ENCODE measurements at places on chromosomes 13 and 19.
A peak's percentile ranks its signal among the peaks of the same experiment; 100 is the strongest.

DNA sequence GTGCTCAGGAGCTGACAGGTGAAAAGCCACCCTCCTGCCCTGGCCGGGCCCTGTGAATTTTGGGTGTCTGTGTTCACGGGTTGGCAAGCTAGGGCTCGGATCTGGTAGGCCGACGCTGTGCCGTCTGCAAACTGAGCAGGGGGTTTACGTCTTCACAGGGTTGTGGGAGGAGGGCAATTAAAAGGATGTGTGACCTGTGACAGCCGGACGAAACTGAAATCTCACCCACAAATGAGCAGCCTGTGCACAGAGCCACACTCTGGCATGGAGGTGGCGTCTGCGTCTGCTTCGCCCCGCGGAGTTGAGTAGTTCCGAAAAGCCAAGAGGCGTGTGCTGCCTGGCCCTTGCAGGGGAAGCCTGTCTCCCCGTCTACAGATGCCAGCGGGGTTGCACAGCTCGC lies 117.3 kb downstream of the KDM4B start:
- no peak for DNase-seq

DNA sequence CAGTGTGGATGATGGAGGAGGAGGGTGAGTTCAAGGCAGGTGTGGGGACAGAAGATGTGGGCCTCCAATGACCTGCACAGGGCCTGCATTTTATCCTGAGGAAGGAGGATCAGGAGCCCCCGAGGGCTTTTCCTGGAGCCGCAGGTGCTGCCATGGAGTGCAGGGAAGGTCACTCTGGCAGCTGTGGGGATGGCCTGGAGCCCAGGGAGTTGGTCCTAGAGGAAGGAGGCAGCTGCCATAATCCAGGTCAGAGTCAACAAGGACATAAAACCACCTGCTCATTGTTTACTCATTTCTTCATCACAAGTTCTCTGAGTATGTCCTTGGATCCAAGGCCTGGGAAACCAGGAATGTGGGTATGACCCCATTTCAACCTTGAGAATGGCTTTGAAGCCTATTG lies 87.2 kb downstream of the SCGB2B2 start:
- no peak for DNase-seq

GRCh38 chr19:53537121-53537520 lies 824 bp upstream of the ZNF331 start:
- DNase-seq, result no peak

DNA sequence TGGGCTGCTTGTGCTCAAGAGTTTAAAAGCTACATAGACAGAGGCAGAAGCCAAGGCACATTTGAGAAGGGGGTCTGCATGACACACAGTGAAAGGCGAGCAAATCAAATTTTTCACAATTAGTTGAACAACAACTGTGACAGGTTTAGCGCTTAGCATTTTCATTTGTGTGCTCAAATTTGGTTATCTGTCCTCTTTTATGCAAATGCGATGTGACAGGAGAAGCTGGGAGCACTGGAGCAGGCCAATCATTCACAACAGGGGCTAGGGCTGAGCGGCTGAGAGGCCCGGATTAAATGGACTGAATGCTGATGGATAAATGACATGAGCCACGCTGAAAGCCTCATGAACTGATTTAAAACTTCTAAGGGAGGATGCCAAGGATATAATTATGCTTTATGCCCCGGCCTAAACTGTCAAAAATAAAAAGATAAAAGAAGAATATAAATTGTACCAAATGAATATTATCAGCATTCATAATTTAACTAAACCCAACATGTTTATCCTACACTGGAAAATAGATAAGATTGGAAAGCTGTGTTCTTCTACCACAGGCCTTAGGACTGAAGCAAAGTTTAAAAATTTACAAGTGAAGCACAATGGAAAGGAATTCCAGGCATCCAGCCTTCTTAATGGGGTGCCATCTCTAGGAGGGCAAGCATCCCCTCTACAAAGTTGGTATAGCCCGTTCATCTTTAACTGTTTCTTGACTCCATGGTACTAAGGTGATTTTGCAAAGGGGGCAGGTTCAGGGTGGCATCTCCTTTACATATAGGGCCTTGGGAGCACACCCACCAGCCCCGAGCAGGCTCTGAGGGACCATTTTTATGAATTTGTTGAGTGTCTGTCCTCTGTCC lies 117.9 kb downstream of the RBM26 start:
- DNase-seq, result no peak

DNA sequence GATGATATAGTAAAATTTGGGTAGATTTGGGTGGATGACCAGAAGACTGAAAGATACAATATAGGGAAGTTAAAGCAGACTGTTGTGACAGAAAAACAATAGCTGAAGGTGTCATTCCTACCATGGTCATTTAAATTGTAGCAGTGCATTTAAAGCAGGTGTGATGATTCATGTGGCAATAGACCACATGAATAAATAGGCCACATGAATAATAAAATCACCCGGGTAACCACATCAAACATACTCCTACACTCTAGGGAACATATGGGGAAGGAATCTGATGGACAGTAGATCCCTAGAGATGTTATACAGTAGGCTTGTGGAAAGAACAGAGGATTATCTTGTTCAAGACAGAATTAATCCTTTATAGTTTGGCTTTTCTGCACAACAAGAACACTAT lies 392.6 kb downstream of the SLITRK5 start:
- DNase-seq, result no peak

DNA sequence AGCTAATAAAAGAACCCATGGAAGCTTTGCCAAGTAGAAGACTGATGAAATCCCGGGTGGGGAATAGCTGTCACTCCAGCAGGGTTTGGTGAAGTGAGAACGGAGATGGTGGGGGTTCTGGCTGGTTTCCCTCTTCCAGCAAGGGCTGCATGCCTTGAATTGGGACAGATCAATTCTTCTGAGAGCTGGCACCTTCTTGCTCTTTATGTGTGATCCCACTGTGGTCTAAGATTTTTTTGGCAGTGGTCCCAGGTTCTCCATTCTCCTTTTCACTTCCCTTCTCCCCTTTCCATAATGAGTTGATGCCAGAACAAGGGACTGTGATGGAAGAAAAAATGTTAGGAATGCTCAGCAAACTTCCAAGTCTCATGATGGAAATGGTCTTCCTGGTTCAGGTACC lies 50.0 kb downstream of the TNFSF11 start:
- no peak for DNase-seq

DNA sequence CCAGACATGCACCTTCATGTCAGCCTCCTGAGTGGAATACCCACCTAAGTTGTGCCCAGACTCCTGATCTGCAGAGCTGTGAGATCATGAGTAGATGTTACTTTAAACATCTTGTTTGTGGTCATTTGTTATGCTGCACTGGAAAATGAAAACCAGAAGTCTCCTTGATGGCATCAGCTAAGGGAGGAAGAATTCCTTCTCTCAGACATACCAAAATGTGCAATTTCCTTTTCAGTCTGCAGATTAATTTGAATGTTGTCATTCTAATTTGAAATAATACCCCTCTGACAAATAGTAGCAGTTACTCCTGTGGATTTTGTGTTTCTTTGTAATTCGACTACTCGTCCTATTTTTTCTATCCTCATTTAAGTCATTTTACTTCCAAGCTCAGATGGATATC lies 59.3 kb downstream of the ITGBL1 start:
- no peak for DNase-seq

DNA sequence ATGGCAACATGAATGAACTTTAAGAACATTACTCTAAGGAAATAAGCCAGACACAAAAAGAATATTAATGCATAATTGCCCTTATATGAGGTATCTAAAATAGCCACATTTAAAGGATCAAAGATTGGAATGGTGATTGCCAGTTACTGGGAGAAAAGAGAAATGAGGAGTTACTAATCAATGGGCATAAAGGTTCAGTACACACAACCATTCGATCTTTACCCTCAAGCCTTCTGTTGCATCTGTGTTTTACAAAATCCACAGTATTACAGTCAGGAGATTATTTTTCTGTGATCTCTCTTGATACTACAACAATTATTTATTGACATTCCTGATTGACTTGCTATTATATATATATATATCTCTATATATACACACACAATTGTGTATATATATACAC lies 310.0 kb upstream of the SLITRK5 start:
- DNase-seq, result no peak

- no peak for DNase-seq
These were observed 20.2 kb upstream of the CD70 start for GRCh38 chr19:6610934-6611852.

GRCh38 chr19:58033741-58034476 lies at the start of gene ZSCAN1:
Gene ZSCAN1, plus strand, starts transcription at chr19:58034025. Its CDS starts 3,812 bp downstream, at chr19:58037837.
- DNase-seq, result peak; percentile 98

DNA sequence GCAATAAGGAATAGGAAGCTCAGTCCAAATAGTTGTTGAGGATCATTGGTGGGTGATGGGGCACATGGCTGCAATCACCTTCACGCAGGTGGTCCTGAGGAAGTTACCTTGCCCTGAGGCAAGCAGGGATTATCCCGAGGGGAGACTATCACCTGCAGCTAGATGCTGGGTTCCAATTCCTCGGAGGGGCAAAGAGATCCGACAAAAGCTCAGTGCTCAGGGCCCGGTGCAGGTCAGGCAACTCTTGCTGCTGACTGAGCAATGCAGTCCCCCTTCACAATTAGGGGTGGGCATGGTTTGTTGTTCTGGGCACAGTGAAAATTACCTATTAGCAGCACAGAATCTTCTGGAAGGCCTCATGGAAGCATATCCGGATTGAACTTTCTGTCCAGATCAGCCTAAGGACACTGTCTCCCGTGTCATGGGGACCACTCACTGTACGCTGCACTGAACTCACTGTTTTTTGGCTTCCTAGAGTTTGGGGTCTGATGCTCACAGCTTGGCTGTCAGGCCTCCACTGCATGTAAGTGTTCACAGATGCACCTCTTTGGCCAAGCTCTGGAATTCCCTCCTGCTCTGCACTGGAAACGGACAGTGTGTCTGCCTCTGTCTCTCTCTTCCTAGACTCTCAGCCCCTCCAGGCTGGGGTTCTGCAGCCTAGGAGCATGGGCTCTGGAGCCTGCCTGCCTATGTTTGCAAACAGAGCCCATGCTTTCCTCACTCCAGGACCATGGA lies 372.7 kb downstream of the ZNF536 start:
- no peak for DNase-seq

GRCh38 chr13:82947191-82947621 lies 935.1 kb downstream of the SLITRK1 start:
- no peak for DNase-seq

DNA sequence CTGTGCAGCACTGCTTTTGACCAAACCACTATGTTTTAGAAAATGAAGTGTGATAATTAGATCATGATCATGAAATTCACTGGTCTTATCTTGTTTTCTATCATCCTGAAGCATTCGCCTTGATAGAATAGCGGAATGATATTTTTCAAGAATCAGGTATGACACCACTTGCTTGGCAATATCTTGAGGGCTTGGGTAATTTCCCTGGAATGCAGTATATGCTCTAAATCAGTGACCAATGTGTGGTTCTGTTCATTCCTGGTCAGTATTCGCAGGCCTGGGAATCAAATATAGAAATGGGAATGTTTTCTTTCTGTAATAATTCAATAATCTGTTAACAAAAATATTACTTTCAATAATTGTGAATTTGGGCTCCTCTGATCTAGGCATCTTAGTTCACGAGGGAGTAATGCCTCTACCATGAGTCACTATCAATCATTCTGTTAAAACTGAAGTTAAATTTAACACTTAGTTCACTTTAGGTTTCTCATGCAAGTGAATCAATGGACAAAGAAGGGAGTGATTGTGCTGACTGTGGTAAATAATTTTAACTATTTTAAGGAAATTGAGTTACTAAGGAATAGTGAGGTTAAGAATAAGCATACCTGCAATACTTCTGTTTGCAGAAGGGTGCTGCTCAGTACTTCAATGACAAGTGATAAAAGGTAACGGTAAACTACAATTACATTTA lies 137.9 kb downstream of the PCDH20 start:
- DNase-seq, result no peak

- DNase-seq, result no peak
These were observed 28.0 kb downstream of the CYP4F2 start for GRCh38 chr19:15869873-15870272.

DNA sequence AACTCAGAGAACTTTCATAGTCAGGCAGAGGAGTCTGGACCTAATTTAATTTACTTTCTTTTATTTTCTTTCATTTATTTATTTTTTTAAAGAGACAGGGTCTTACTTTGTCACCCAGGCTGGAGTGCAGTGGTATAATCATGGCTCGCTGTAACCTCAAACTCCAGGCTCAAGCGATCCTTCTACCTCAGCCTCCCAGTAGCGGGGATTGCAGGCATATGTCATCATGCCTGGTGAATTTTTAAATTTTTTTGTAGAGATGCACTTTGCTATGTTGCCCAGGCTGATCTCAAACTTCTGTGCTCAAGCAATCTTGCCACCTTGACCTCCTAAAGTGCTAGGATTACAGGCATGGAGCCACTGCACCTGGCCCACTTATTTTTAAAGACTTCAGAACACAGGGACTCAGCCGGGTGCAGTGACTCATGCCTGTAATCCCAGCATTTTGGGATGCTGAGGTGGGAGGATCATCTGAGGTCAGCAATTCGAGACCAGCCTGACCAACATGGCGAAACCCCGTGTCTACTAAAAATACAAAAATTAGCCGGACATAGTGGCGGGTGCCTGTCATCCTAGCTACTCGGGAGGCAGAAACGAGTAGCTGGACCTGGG lies 50.6 kb downstream of the KLF5 start:
- DNase-seq, result no peak

GRCh38 chr13:23969647-23970046 lies 72.3 kb upstream of the C1QTNF9B start:
- no peak for DNase-seq

- DNase-seq, result no peak
These were observed 392.1 kb downstream of the DACH1 start for GRCh38 chr13:71474936-71475335.

DNA sequence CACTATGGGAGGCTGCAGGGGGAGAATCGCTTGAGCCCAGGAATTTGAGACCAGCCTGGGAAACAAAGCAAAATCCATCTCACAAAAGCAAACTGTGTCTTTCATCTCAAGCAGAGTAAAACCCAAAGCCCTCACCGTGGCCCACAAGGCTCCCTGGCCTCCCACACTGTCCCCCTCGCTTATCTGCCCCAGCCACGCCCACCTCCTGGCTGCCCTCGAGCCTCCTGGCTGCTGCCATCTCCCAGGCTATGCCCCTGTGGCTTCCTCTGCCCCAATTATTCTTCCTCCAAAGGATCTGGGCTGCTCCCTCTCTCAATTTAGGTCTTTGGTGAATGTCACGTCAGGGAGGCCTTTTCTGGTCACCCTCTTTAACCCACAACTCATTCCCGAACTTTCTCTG lies 3.6 kb downstream of the RABAC1 start:
- no peak for DNase-seq

DNA sequence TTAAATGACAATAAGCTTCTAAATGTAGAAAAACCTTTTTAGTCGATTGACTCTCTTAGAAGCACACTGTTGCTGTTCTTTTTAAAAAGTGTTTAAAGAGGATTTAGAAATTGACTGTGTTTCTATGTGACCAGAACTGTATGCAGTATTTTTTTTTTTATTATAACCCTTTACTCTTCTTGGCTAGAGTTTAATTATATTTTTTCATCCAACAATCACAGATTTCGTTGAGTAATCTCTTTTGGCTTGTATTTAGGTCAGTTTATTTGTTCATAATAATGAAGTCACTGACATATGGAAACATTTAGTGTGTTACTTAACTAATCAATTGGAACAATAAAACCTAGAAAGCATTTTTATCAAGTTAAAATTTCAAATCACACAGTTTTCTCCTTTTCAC lies 19.9 kb downstream of the CSNK1A1L start:
- no peak for DNase-seq

Data from dorsolateral prefrontal cortex (tissue), 122 donors.